Stimulated activated CD4-positive, alpha-beta T cell treated with anti-CD3 and anti-CD28 coated beads, Interleukin-12 subunit alpha, Interleukin-12 subunit beta, amount 100 ng/mL, for 24 hours (primary cell): ENCODE measurements at places on chromosomes 5 and 9.

GRCh38 chr9:33105959-33106358 lies 29.5 kb upstream of the SMU1 start:
- no peak for DNase-seq

- no peak for DNase-seq
Measured at GRCh38 chr9:22060831-22061383, 51.8 kb upstream of the CDKN2B start.

GRCh38 chr9:130843049-130843908 lies 8.2 kb downstream of the ABL1 start:
- DNase-seq = no peak

DNA sequence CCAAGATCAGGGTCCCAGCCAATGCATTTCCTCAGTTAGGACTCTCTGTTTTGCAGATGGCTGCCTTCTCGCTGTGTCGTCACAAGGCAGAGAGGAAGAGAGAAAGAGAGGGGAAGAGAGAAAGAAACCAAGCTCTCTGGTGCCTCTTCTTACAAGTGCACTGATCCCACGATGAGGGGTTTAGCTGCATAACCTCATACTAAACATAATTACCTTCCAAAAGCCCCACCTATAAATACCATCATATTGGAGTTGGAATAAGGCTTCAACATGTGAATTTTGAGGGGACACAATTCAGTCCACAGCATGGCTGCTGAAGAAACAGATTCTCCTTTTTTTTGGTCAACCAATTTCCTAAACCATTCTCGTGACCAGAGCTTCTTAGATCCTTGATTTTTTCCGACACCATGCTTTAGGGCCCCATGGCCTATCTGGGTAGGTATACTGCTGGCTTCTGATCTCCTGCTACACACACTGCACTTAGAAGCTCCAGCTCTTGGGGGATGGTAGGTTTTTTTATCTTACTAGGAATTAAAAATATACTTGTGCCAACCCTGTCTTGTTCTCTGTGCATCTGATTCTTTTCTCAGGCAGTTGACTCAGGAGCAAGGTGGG lies 5.1 kb downstream of the CAMK4 start:
- DNase-seq = no peak

GRCh38 chr5:95564450-95564849 lies 9.5 kb downstream of the ARSK start:
- DNase-seq = no peak

- DNase-seq = no peak
Measured at GRCh38 chr5:100691548-100691947, 156.4 kb downstream of the FAM174A start.

GRCh38 chr5:146026307-146027010 lies 78.9 kb downstream of the PLAC8L1 start:
- DNase-seq = no peak

DNA sequence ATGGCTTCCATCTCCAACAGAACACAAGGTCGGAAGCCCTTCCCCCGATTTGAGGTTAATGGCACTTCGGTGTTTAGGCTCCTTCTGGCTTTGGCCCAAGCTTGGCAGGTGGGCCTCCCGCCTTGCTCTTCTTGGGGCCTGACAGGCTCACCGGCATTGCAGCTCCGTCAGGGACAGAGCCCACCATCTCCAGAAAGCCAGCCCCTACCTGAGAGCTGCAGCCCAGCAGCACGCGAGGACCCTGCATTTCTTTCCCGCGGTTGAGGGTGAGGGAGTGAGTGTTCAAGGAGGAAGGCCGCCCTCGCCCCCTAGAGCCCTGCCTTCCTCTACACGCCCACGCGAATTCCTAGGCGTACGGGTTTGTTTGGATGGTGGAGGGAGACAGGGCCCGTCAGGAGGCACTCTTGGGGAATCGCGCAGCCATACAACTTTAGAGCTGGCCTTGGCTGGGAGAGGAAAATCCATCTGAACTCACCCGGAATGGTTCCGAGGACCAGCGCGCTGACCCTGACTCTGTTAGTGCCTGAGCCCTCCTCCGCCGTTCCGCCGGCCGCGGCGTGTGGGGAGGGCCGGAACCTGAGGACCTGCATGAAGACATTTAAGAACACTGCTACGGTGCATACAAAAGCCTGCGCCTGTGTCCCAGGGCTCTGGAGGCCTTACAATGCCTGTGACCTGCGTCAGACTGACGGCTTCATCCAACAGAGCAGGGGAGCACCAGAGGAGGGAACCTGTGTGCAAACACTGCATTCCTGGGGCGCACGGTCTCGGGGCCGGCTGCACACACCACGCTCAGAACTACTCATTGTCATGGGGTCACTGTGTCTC lies 73.8 kb downstream of the MRPL36 start:
- no peak for DNase-seq

GRCh38 chr9:130193103-130193502 lies 20.9 kb downstream of the NCS1 start:
- DNase-seq = no peak

- no peak for DNase-seq
Measured at GRCh38 chr5:170861667-170861916, 226 bp upstream of the RANBP17 start.

DNA sequence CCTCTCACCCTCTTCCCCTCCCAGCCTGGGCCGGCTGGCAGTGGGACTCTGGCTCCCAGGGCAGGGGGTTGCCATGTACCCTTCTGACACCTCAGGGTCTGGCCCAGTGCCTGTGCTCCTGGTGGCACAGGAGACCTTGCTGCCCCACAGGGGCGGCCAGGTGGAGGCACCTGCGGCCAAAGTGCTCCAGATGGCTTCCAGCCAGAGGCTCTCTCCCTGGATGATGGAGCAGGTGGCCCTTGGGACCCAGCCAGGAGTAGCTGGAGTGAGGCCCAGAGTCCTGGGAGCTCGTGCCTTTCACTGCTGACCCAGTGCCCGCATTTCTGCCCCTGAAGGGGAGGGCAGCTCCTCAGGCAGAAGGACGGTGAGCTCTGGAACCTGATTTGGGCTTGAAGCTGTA lies 87.3 kb downstream of the NTNG2 start:
- no peak for DNase-seq

GRCh38 chr9:95506428-95506677 lies 10.4 kb downstream of the PTCH1 start:
- DNase-seq = no peak

- no peak for DNase-seq
Measured at GRCh38 chr5:149206524-149207141, 65.0 kb upstream of the AFAP1L1 start.

DNA sequence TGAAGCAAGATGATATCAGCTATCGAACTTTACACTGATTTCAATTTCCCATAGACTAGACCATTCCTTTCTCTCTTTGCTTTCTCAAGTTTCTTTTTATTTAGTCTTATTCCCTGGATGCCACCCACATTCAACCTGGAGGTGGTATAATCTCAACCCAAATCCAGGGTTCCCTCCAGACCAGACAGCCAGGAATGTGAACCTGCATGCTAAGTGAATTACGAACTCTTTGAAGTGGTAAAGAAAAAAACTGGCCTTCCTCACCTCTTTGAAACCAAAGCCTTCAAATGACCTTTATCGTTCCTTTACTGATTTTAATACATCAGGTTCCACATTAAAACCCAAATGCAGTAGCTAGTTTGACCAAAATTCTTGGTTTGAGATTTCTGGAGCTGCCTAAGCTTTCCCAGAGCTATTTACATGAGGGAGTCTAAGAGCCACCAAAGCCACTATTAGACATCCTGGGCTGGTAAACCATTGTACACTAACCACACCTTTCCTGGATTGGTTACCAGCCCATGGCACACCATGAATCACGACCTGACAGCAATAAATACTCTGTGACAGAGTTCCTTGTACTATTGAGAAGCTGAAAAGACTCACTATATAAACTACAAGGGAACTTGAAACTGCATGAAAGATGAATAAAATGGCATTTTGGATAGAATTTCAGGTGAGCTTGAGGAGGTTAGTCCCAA lies 323.7 kb downstream of the ADAMTS6 start:
- DNase-seq = no peak

DNA sequence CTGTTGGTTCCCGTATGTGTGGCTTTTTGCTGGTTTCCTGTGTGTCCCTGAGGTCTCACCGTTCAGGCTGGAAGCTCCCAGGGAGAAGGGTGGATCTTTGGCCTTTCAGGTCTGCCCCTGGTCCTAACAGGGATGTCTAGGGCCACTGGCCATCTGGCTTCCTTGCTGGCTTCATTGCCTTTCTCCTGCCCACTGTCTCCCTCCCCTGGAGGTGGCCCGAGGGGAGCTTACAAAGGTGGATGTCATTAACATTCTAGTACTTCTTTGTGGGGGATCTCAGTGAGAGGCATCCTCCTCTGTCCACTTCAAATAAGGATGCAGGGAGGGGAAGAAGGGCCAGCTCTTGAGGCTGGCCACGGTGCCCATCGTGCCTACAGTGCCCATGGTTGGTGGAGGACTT lies 35.2 kb downstream of the HMCN2 start:
- no peak for DNase-seq

- DNase-seq = no peak
Measured at GRCh38 chr9:3243683-3244082, 282.1 kb downstream of the RFX3 start.

GRCh38 chr5:179321206-179321987 lies 23.9 kb downstream of the ADAMTS2 start:
- DNase-seq = no peak

GRCh38 chr9:86943201-86944113 lies 3.8 kb downstream of the GAS1 start:
- no peak for DNase-seq

DNA sequence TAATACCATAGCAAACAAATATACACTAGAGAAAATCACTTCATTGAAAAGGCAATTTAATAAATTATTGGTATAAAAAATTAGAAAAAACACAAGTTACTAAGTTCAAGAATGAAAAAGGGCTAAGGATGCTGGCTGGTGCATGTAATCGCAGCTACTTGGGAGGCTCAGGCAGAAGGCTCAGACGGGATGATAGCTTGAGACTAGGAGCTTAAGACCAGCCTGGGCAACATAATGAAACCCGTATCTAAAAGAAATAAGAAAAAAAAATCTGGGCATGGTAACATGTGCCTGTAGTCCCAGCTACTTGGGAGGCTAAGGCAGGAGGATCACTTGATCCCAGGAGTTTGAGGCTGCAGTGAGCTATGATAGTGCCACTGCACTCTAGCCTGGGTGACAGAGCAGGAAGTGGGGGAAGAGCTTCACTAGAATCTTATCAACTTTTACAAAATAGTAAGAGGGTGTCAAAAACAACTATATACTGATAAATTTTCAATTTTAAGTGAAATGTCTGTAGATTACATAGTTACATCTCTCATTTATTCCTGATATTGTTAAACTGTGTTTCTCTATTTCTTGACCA lies 42.2 kb upstream of the PPP2CA start:
- DNase-seq = no peak

DNA sequence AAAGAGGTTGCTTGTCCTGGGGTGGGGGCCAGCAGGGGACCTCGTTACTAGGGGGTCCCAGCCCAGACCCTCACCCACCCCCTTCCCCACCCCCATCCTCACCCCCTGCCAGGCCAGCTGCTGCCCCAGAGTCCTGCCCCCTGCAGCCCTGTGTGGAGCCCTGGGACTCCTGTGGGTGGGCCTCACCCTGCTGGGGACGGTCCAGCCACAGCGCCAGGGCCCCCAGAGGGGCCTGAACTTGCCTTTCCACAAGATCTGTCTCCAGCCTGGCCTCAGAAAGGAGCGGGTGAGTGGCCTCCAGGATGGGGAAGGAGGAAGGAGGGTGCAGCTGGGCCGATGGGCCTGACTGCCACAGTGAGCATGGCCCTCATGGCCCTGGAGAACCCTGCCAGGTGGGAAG lies 7.5 kb upstream of the PTGDS start:
- DNase-seq = no peak

DNA sequence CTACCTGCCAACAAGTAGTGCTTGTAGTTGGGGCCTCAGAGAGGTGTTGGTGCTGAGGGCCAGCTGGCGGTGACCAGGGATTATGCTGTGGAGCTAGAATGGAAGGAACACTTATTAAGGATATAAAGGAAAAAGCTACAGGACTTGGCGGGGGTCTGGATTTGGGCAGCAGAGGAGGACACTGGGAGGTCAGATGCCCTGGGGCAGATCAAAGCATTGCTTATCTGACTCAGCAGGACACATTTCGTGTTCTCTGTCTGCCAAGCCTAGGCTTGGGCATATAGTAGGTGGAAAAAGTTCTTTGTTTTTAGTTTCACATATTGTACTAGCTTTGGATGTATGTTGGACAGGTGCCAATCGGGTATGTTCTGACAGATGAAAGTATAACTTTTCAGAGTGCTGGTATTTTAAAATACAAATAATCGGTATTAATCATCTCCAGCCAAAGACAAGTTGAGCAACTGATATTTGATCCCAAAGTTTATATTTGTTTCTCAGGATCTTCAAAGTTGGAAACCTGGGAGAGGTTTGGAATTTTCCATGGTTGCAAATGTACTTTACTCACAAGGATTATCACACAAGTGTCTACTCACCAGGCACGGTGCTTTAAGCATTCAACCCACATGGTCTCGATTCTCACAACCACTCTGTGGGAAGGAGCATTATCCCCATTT lies 69.4 kb downstream of the IQGAP2 start:
- DNase-seq = no peak

DNA sequence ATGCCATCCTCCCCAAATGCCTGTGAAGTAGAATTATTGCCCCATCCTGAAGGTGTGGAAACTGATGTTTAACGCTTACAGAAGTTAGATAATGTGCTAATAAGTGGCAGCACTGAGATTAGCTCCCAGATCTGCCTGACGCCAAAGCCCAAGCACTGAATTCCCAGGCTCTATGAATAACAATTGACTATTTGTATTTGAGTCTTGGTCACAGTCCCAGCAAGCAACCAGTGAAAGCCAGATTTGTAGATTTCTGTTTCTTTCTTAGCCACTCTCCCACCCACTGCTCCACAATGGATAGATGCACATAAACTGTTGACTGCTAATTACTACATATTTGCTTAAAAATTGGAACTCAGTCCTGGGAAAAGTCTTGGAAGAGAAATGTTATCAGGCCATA lies 34.4 kb downstream of the FAM240B start:
- no peak for DNase-seq
